ENCODE measurements at places on chromosomes 2 and 18.
A peak's percentile ranks its signal among the peaks of the same experiment; 100 is the strongest.

GRCh38 chr2:35997488-35997887, 358.1 kb upstream of the CRIM1 start:
- no peak for DNase-seq

- no peak for DNase-seq
Measured at GRCh38 chr2:185978634-185979407, 240.2 kb downstream of the FSIP2 start.

- no peak for DNase-seq
Measured at GRCh38 chr2:199446996-199447576, 10.7 kb downstream of the SATB2 start.

DNA sequence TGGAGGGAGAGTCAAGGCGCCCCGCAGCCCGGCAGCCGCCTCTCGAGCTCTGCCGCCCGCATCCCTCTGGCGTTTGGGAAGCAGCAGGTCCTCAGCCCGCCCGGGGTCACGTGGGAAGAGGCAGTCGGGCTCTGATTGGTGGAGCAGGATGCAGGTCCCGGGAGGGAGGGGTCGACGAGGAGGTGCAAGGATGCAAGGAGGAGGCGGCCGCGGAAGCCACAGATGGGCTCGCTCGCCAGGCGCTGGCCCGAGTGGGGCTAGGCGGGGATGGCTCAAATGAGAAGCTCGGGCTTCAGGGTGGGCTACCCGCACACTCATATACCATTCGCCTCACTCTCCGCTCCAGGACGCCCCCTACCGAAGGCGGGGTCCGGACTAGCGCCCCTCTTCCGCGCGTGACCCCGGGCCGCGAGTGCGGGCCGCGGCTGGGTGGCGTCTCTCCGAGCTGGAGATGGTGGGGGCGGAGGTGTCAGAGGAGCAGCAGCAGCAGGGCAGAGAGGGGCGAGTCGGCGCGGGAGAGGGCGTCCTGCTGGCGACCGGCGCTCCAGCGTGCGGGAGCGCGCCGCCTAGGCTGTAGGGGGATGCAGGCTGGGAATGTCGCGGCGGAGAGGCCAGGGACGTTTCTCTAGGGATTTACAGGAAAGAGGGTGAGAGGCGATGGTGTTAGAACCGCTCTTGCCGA, at the start of gene TMEFF2:
TMEFF2 (minus strand) TSS at position 68 of the 682 bp plus-strand sequence. CDS start 409 bp downstream, outside the sequence.
- DNase-seq, result peak; percentile 98

- DNase-seq, result no peak
Measured at GRCh38 chr2:202592566-202592965, 42.2 kb upstream of the FAM117B start.

GRCh38 chr2:164314148-164314547, 307.1 kb downstream of the GRB14 start:
- no peak for DNase-seq

GRCh38 chr2:234135750-234136221, 85.3 kb downstream of the SPP2 start:
- peak; percentile 48 for DNase-seq

DNA sequence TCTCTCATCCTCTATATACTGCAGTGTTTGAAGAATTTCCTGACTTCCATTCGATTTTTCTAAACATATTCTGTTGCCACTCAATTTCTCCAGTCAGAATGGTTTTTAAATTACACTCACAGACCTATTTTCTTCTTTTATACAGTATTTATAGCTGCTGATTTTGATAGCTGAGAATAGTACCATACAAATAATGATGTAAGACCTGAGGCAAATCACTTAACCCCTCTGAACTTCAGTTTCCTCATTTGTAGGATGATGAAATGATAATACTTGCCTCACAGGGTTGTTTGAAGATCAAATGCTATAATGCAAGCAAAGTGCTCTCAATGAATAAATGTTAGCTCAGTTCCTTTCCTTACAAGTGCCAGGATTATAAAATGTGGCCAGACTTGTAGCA, 241.8 kb downstream of the CPS1 start:
- no peak for DNase-seq

DNA sequence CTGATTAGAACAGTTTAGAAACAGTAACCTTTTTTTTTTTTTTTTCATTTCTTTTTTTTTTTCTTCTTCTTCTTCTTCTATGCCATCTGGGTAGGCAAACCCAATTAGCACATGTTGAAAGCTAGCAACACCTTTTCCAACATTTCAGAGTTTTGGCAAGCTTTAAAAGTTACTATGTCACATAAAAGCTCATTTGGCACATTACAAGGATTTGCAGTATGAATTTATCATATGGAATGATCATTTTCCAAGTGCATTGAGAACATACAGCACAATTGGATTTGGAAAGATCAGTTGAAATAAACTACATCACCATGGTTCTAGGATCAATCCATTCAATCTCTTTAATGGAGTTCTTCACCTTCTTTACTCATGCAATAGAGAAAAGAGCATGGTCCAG, 847.0 kb downstream of the LRRTM4 start:
- no peak for DNase-seq

DNA sequence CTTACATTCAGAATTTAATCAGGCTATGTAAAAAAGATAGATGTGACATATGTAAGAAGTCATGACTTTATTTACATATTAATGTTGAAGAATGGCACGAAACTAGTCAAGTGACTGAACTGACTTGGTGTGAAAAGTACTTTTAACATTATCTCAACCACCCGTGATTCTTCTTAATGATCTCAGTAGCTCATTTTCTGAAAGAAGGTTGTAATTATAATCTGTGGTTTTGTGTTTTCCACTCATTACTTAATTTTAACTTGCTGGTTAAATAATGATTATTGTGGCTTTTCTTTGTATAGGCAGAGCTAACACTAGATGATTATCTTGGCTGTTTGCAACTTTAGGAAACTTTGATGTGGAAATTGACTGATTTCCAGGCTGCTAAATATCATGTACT, 18.5 kb downstream of the KCNJ13 start:
- DNase-seq, result no peak

DNA sequence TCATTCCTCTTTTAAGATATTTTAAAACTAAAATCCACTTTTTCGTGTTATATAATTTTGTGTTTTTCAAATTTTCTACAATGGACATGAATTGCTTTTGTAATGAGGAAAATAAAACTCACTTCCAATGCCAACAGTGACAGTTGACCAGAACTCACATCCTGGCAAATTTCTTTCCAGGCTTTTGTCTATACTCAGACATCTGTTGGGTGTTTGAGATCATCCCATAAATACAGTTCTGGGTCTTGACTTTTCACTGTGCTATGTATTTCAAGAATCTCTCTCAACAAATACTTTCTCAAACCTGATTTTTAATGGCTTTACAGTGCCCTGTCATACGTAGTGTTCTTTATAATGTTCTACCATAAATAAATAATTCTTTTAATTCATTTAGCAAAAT, 57.6 kb downstream of the RPL37A start:
- no peak for DNase-seq

DNA sequence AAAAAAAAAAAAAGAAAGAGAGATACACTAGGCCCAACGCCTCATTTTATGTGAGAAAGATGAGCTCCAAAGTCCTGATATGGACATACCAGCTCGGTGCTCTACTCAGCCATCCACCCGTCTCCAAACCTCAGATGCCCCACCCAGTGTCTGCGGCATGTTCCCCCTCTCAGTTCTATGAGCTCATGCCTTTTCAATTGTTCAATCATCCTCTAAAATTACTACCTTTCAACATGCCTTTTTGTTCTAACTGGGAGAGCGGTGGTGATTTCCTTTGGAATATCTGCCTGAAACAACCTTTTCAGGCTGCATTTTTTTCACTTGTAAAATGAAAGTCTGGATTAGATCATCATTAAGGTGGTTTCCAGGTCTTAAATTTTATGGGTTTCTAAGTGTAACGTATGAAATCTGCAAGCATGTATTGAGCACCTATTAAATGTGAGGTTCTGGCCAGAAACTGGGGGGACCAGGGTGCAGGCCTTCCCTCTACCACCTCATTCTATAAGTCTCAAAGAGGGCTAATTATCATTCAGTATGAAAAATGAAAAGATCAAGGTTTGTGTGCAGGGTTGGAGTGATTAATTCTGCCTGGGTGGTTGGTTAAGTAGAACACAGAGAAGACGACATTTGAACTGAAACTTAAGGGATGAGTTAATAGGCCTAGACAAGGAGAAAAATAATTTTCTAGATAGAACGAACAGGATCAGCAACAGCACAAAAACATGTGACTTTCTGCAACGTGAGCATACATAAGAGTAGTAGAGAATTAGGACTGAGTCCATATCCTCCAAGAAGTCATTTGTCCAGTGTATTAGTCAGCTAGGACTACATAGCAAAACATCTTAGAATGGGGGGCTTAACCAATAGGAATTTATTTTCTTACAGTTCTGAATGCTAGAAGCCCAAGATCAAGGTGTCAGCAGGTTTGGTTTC, 87.4 kb upstream of the GLS start:
- no peak for DNase-seq

- no peak for DNase-seq
Measured at GRCh38 chr18:78367996-78368395, 611.6 kb upstream of the SALL3 start.

DNA sequence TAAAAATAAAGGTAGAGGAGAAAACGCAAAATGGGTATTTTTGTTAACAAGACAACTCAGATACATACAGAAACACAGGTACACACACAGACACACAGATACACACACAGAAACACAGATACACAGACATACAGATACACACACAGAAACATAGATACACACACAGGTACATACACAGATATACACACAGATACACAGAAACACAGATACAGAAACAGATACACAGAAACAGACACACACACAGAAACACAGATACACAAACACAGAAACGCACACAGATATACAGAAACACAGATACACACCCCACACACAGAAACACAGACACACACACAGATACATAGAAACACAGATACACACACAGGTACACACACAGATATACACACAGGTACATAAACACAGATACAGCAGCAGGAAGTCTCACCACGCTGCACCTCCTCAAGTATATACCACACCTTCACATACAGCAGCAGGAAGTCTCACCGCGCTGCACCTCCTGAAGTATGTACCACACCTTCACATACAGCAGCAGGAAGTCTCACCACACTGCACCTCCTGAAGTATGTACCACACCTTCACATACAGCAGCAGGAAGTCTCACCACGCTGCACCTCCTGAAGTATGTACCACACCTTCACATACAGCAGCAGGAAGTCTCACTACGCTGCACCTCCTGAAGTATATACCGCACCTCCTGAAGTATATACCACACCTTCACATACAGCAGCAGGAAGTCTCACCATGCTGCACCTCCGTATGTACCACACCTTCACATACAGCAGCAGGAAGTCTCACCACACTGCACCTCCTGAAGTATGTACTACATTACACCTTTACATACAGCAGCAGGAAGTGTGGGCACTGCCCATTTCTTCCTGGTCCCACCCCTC, 250.5 kb downstream of the HDAC4 start:
- no peak for DNase-seq

DNA sequence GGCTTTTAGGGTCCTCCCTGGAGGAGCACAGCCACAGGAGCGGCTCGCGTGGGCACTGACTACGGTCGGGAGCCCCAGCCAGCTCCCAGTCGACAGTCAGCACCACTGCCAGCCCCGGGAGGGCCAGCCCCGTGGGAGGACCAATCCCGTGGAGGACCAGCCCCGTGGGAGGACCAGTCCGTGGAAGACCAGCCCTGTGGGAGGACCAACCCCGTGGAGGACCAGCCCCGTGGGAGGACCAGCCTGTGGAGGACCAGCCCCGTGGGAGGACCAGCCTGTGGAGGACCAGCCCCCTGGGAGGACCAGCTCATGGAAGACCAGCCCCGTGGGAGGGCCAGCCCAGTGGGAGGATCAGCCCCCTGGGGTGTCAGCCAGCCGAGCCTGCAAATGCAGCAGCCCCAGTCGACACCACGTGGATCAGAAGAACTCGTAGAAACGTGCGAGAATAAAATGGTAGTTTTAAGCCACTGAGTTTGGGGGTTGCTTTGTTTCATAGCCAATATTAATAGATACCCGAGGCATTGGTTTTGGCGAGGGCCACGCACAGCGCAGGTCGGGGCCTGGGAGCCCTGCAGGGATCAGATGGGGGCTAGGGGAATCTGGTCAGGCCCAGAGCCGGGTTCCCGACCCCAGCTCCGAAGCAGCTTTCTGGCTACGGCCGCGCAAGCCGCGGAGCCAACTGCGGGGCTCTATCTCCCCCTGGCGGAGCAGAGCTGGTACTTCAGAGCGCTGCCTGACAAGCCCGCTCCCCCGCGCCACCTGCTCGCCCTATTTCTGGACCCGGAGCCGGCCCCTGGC, 73.0 kb downstream of the TEX51 start:
- DNase-seq, result peak; percentile 89

DNA sequence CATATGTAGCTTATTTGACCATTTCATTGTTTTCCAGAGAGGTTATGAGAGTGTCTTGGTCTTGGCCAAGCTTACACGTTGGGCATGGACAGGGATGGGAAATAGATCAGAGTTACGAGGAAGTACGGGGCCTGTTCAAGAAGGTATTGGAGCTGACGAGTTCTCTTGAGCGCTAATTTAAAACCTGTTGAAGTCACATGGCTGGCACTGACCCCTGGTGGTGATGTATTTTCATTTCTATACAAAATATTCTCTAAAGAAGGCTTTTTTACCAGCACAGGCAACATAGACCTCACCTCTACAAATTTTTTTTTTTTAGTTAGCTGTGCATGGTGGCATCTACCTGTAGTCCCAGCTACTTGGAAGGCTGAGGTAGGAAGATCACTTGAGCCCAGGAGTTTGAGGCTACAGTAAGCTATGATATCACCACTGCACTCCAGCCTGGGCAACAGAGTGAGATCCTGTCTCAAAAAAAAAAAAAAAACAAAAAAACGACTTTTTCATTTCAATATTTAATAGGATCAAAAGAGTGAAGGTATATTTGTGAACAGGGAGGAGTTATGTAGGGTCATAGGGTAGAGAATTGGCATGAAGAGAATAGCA, 19.6 kb downstream of the UGP2 start:
- DNase-seq, result peak; percentile 2

DNA sequence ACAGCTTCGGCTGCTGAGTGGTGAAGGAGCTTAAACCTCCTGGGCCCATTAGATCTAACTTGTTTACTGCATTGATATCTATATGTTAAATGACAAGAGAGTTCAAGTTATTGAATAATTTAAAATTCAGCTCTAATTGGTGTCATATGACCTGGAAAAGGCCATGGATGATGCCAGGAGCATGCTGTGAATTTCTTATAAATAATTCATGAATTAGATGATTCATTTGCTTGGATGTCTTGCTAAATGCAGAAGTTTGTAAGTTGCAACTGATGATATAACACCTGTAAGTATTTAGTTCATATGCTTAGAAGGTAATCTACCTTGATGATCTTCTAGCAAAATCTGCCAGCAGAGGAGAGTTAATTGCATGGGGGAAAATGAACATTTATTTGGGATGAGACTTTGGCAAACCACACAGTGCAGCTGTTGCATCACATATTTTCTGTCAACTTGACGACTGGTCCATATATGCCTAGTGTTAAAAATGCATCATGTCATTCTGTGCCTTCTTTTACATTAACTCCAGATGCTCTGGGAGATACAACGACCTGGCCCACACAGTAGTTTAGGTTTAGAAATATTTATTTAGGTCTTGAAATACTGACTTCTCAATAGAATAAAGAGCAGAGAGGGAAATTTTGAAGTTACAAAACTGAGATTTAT, 226.3 kb downstream of the KIAA1328 start:
- DNase-seq, result no peak

- no peak for DNase-seq
Measured at GRCh38 chr2:74079522-74080341, 68.0 kb downstream of the BOLA3 start.

GRCh38 chr2:50720697-50721315, 311.1 kb downstream of the NRXN1 start:
- DNase-seq, result no peak

GRCh38 chr2:59677158-59677557, 876.3 kb downstream of the BCL11A start:
- no peak for DNase-seq
